Fibroblast of lung (primary cell): ENCODE measurements at places on chromosomes 2 and 18. TPM values are rescaled to one million over a fixed set of nuclear protein-coding genes. Genes with fewer than 3 reads are reported as not detected.
A peak's percentile ranks its signal among the peaks of the same experiment; 100 is the strongest.

PRKAG3 gene
- 0.26 and 0.33 TPM in 2 replicates for total RNA-seq

SP140 gene
- total RNA-seq: 0.26 and 0.33 TPM in 2 replicates

TNP1 gene
- not detected in 2 replicates for total RNA-seq

DOK6 gene
- total RNA-seq: 4.0 and 6.7 TPM in 2 replicates

CRYGB gene
- total RNA-seq: not detected in 2 replicates

- DNase-seq: no peak
Measured at GRCh38 chr2:234410526-234410925, 86.4 kb downstream of the ARL4C start.

DNA sequence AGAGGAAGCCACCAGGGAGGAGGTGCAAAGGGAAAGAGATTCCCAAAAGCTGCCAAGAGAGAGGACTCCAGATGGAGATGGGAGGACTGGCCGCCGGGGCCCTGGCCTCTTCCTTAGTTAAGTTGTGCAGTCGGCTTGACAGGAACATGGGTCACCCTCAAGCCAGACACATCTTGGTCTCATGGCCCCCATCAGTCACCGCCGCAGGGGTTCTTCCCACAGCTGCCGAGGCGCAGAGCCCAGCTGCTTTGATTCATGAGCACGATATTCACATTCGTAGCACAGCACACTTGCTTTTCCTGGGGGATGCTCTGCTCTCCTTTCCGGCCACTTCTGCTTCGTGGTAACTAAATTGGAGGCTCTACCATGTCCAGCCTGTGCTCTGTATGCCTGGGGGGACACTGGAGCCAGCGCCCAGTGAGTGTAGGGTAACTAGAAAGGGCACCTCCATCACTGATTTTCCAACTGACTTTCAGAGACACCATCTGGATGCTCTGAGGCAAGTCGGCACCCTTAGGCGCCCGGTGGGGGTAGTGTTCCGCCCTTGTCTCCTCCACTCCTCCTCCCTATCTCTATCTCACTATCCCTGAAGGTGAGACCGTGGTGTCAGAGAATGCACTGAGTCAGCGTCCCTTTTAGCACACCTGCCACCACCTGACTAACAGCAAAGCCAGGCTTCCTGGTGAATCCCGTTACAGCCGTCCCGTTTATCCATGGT is 13.3 kb downstream of the TWIST2 start:
- DNase-seq: no peak

- no peak for DNase-seq
Measured at GRCh38 chr2:154455866-154456265, 242.6 kb upstream of the KCNJ3 start.

- peak; percentile 99 for DNase-seq
Measured at GRCh38 chr18:68177807-68178702, 536.9 kb downstream of the TMX3 start.

GRCh38 chr2:181904022-181904632 is 12.6 kb downstream of the ITPRID2 start:
- peak; percentile 67 for DNase-seq

GRCh38 chr18:12485479-12486105 is 77.9 kb downstream of the PRELID3A start:
- DNase-seq: no peak

GRCh38 chr2:155841442-155841841 is 491.1 kb downstream of the NR4A2 start:
- peak; percentile 46 for DNase-seq
